ENCODE measurements at places on chromosomes 7 and 10.

DNA sequence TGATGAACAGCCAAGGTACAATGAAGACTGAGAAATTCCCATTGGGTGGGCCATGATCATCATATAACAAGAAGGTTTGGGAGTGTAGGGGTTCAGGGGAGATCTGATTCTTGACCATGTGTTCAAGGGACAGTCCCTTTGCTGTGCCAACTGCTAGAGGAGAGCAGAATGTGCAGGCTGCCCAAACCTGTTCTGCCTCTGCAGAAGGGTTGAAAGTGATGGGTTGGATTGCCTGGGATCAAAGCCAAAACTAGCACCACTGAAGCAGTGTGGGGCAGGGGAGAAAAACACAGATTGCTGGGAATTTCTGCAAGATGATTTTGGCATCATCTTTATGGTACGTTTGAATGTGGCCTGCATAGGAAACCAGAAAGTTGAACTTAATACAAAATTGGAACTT is 303.9 kb downstream of the OTUD1 start:
- no peak for DNase-seq

- DNase-seq, result no peak
Observed at GRCh38 chr10:75427951-75428350, 3.5 kb upstream of the LRMDA start.

DNA sequence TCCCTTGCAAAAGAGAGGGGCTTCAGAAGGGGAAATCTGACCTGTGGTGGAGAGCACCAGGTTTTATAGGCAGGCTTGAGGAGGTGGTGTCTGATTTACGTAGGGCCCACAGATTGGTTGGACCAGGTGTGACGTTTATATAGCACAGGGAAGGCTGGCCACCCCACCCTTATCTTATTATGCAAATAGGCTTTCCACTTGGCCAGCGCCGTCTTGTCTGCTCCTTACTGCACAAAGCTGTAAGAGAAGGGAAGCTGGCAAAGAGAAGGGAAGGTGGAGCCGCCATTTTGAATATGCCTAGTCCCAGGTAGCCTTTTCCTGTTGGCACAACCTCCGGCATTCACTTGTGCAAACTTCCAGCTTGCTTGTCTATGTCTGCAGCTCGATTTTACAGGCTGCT is 221.4 kb downstream of the GATA3 start:
- DNase-seq, result no peak

GRCh38 chr7:1755783-1756625 is 85.9 kb downstream of the ELFN1 start:
- no peak for DNase-seq

DNA sequence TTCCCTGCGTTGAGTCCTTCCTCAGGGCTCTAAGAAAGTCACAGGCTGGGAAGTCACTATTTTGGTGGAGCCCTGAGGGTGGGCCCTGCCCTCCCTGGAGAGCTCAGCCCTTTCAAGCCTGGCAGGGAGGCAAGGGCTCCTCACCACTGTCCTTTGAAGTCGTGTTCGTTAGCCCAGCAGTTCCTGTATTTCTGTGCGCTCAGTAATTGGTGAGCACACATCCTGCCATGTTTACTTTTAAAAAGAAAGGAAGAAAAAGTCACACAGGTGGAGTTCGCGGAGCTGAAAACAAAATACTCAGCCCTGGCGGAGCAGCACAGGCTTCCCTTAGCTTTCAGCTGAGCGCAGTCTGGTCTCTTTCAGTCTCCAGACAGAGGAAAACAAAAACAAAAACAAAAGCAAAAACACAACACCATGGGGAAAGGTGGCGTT is 37.1 kb downstream of the PRKCQ start:
- DNase-seq, result no peak

DNA sequence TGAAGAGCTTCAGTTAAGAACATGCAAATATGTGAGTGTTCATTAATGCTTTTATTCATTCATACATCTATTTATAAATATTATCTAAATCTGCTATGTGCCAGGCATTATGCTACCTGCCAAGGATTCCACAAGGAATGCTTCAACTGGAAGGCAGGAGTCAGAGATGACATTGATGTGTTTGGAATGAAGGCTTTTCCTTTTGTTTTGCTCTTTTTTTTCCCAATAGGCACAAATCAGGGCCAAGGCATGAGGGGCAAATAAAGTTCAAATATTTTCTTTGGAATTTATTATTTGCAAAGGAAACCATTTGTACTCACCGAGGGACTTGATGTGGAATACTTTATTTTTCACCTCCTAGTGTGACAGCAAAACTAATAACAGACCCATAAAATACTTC is 530.3 kb downstream of the ARL4A start:
- no peak for DNase-seq

GRCh38 chr10:88082391-88082790 is 219.0 kb downstream of the PTEN start:
- DNase-seq, result no peak

- no peak for DNase-seq
Observed at GRCh38 chr10:35690534-35690933, 48.4 kb upstream of the FZD8 start.

DNA sequence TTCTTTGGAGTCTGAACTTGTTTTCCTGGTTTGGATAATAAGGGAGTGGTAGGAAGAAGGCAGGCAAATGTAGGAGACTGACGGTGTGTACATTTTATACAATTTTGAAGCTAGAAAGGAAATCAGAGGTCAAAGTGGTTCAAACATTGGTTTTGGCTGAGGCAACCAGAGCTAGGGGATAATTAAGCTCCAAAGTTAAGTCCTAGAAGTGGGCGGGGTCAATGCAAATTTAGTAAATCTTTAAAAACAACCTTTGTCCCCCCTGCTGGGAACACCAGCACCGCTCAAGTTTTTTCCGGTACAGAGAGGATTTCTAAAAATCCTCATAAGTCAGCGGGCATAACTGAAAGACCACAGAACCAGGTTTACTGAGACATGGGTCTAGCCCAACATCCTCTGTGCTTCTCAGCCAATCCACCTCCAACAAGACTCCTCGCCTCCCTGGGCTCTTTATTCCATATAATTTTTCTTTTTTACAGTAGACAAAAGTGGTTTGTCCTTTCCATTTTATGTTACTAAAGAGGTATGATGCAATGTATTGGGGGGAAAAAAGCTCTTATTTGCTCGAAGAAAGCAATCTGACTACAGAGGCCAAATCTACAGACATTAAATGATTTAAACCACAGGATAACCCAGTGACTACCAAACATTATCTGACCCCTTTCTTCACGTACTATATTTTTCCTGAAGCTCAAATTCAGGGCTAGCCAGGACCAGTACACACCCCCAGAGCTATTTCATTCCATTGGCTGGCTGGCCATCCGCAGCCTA is 1.6 kb downstream of the GLUD1 start:
- DNase-seq, result peak; percentile 30

DNA sequence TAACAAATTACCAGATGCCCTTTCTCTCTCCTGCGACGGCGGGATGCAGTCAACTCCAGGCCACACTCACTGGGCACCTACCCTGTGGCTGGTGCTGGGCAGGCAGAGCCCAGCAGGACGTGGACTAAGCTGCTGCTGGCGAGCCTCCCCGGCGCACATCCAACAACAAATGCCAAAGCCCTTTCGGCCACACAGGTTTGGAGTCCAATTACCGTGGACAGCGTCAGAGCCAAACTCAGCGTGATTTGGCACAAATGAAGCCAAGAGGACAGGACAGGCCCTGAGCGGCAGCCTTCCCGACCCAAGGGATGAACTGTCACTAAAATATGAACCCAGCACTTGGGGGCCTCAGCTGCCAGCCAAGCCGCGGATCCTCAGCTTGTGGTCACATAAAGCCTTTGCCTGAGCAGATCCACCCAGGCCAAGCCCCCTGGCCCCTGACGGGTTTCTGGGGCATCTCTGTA is 28.4 kb downstream of the DAGLB start:
- peak; percentile 43 for DNase-seq

DNA sequence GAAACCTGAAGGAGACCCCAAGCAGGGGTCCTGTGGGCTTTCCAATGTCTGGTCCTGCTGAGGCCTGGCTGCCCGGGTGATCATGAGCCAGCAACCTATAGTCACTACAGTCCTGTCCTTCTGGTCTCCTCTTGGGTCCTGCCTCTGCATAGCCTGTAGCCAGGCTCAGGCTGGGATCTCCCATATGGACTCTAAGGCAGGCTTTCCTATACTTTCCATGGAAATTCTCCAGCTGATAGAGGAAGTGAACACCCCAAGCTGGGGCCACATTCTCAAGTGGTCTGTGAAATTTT is 26.4 kb downstream of the ANXA8 start:
- no peak for DNase-seq

DNA sequence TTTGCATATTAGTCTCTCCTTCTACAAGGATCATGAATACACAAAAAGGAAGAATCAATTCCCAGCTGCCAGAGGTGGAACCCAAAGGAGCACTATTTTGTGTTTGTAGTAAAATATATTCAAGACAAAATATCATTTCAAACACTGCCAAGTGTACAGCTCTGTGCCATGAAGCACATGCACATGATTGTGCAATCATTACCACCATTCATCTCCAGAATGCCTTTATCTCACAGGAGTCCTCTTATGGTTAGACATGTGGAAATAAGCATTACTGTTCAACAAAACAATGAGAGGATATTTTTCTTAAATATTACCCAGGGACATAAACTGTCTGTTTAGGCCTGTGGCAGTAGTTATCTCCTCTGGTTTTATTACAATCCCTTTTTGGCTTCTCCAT is 151.4 kb upstream of the PPP1R3A start:
- no peak for DNase-seq

- DNase-seq, result no peak
Observed at GRCh38 chr10:74096777-74097176, 53.9 kb downstream of the AP3M1 start.

DNA sequence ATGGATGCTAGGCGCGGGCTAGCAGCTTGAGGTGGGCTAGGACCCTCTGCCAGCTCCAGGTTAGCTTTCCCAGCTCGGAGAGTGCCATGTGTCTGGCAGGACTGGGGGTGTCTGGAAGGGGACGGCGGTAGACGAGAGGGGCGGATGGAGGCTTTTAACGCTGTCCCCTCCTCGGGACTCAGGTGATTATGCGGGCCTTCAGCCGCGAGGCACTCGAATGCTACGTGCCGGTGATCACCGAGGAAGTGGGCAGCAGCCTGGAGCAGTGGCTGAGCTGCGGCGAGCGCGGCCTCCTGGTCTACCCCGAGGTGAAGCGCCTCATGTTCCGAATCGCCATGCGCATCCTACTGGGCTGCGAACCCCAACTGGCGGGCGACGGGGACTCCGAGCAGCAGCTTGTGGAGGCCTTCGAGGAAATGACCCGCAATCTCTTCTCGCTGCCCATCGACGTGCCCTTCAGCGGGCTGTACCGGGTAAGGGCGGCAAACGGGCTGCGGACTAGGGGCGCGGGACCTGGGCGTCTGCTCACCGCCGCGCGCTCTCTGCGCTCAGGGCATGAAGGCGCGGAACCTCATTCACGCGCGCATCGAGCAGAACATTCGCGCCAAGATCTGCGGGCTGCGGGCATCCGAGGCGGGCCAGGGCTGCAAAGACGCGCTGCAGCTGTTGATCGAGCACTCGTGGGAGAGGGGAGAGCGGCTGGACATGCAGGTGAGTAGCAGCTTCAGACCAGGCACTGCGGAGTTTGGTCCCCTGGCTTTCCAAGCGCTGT is 1.1 kb downstream of the CYP26A1 start:
- DNase-seq, result no peak

GRCh38 chr10:59631882-59632807 is 77.5 kb downstream of the SLC16A9 start:
- DNase-seq, result no peak

GRCh38 chr7:5445981-5446594 is 22.5 kb upstream of the TNRC18 start:
- DNase-seq, result no peak

DNA sequence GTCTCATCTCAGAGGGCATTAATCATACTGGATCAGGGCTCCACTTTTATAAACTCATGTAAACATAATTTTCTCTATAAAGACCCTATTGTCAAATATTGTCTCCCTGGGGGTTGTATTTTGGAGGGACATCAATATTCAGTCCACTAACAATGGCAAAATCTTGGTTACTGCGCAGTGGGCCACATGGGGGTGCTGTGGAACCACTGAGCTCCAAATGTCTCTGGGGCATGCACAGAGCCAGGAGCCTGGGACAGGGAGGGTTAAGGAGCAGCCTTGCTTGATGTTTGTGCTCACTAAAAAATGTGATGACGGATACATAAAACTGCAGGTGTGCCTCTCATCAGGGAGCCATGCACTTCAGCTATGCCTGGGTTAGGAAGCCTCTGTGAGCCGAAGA is 62.1 kb upstream of the PRSS58 start:
- DNase-seq, result no peak

DNA sequence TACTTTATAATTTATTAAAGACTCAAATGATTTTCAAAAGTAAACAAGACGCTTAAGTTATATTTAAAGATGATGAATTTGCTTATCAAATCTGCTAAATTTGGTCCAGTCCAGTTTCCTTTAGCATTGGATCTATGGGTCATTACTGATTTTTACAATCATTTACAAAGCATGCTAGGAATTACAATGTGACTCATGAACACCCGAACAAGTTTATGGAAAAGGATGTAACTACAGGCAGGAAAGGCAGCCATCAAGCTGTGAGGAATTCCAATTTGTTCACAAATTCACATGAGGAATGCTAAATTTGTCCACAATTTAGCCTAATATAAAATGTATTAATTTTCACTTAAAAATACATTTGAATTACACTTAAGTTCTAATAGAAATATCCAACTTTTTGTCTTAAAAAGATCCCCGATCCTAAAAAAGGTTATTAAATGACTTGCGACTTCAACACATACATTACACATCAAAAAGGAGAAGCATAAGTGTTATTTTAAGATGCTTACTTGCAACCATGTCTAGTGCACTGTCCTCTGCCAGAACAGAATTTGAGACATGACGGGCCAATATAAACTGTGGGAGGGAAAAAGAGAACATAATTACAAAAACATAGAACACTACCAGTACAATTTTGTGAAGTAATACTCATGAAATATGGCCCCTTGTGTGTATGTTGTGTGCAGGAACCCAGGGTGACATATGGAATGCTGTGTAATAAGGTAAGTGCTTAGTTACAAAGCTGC is 194.2 kb upstream of the SLC26A5 start:
- peak; percentile 14 for DNase-seq

- no peak for DNase-seq
Observed at GRCh38 chr10:98855403-98856189, 380.1 kb downstream of the HPSE2 start.

GRCh38 chr7:26199301-26200037 is 1.1 kb downstream of the HNRNPA2B1 start:
- DNase-seq, result no peak

DNA sequence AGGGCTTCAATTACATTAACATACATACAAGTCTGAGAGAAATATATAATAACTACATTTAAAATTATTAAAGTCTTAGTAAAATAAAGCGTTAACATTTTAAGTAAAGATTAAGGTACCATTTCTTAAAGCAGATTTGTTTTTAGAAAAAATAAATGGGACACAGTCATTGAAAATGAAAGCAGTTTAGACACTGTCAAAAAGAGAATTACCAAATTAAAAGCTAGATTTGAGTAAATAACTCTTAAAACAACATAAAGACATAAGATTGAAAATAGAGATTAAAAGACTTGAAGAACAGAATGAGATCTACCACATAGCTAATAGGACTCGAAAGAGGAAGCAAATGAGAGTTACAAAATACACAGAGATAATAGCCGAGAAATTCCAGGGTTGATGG is 562.2 kb upstream of the FOXK1 start:
- no peak for DNase-seq

Data from stromal cell of bone marrow (primary cell).